Cardiac atrium fibroblast (primary cell): ENCODE measurements at places on chromosomes 3 and 15. TPM values are rescaled to one million over a fixed set of nuclear protein-coding genes. Genes with fewer than 3 reads are reported as not detected.

Gene CD200
- total RNA-seq: 22.0 and 42.0 TPM in 2 replicates

Gene DLL4
- total RNA-seq: 0.54 and 4.9 TPM in 2 replicates

Gene PRTG
- 1.3 and 5.8 TPM in 2 replicates for total RNA-seq

Gene DHX30
- 37.7 and 44.9 TPM in 2 replicates for total RNA-seq

Gene ALS2CL
- 0.32 and 1.4 TPM in 2 replicates for total RNA-seq

Gene SLC9C1
- 0.16 TPM in 1 of 2 replicates, not detected in the other for total RNA-seq

Gene ZWILCH
- 8.3 and 13.3 TPM in 2 replicates for total RNA-seq

Gene GOLGA8O
- 0.18 and 1.5 TPM in 2 replicates for total RNA-seq

Gene SSUH2
- total RNA-seq: not detected in 2 replicates

Gene ACKR2
- total RNA-seq: not detected in 2 replicates

Gene IQCH
- total RNA-seq: 0.36 and 2.3 TPM in 2 replicates

Gene CLDN18
- total RNA-seq: not detected in 2 replicates
